Activated T-cell treated with anti-CD3 and anti-CD28 coated beads for 4 hours (primary cell): ENCODE measurements at places on chromosomes 7 and 10.

DNA sequence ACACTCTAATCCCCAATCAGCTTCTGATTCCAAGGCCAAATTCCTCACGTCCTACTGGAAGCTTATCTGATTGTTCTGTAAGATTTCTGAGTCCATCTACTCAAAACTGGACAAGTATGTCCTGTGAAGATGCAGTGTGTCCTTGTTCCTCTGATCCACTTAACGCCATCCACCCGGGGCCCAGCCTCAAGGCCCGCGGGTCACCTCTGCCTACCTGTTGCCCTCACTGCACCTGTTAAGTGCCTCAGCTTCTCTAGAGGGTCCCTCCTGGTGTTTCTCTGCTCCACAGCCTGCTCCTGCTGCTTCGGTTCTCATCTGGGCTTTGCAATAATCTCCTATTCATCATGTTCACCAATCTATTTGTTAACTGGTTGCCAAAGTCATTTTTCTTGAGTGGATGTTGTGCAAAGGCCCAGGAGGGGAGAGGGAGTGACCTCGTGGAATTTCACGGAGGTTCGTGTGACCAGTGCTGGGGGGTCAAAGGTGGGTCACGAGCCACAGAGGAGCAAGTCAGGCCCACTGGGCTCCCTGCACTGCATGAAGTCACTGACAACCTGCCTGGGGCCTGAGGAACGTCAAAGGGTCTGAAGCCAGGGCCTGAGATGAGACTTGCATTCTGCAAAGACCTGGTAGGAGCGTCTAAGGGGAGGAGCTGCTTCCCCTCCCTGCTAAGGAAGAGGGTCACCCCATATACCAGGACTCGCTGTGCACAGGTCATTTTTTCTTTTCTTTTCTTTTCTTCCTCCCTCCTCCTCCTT is 338.1 kb downstream of the WDR37 start:
- no peak for DNase-seq

- DNase-seq, result no peak
Observed at GRCh38 chr10:126119599-126119998, 223.2 kb downstream of the FANK1 start.

GRCh38 chr10:76074659-76075058 is 643.2 kb downstream of the LRMDA start:
- DNase-seq, result no peak

GRCh38 chr7:94683066-94683465 is 27.1 kb upstream of the SGCE start:
- no peak for DNase-seq

GRCh38 chr7:159091480-159092475 is 52.9 kb downstream of the VIPR2 start:
- no peak for DNase-seq
